Stimulated activated naive B cell treated with anti-CD40 and anti-IgM and Interleukin-4, amounts not matched to agents 10 μg/mL and 1 μg/mL and 100 μg/mL, for 72 hours (primary cell): ENCODE measurements at places on chromosomes 3 and 15.

DNA sequence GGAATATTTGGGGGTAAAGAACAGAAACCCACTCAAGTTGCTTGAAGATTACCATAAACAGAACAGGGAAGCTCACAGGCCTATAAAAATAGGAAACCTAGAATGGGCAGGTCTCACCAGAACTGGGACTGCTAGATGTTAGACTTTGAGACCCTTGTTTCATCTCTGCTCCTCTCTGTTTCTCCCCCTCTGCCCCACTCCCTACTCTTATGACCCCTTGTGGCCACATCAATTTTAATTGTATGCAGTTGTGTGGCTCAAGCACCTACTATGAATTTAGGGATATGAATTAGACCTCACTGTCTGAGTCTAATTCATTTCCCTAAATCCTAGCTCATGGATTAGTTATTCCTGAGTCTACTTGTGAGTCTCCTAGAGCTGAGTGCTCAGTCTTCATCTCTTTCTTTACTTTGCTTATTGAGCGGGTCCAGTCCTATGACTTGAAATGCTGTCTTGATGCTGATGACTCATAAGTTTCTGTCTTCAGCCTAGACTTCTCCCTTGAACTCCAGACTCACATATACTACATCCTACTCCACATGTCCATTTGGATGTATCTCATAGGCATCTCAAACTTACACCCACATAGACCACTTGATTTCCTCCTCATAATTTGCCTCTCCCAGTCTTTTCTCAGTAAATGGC, 78.7 kb downstream of the ITPR1 start:
- no peak for DNase-seq

DNA sequence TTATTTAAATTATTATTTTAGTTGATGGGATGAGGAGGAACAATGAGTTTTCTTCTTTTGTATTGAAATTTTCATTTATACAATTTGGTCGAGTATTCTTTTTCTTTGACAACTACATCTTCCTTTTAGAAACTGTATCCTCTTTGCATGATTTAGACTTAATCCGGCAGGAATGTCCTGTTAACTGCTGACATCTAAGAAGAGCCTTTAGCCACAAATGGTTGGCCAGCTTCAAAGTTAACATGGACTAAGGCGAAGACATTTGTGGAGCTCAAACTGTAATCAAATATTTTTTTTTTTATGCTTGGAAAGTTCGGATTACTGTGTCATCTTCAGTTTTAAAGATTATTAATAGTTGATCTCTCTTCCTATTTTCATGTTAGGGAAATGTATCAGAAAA, 43.2 kb downstream of the RIOX2 start:
- no peak for DNase-seq

- no peak for DNase-seq
Measured at GRCh38 chr3:99872923-99873254, 55.2 kb downstream of the CMSS1 start.

DNA sequence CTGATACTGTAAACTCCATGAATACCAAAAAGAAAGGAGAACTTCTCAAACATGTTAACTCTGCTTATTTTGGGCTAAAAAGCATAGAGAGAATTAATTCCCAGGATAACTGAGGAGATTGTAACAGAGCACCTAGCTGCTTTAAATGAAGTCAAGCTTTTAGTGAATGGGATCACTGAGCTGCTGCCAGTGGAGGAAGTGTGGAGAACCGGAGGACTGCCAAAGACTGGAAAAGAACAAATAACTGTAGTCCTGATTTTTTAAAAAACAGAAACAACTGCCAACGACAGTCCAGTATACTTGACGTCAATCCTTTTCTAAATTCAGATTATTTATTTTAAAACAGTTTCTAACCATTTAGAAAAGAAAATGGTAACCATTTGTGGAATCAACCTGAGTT, 3.3 kb downstream of the C3orf70 start:
- no peak for DNase-seq

GRCh38 chr3:38314112-38314763, 32.1 kb downstream of the SLC22A14 start:
- DNase-seq = no peak

DNA sequence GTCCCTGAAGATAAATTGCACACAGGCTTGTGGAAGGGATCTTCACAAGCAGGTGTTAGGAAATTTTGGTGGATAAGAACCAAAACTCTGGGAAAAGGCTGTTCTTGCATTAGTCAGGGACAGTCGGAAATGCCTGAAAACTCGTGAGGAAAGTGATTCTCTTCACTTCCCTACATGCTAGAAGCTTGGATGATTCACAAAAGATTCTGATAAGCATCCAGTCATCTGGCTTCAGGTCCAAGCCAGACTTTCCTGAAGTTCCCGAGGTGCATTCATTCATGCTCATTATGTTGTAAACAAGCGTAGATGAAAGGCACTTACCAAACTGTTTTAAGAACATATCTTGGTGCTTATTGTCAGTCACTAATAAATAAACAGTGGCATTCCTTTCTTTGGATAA, 1028.7 kb downstream of the NTRK3 start:
- no peak for DNase-seq

DNA sequence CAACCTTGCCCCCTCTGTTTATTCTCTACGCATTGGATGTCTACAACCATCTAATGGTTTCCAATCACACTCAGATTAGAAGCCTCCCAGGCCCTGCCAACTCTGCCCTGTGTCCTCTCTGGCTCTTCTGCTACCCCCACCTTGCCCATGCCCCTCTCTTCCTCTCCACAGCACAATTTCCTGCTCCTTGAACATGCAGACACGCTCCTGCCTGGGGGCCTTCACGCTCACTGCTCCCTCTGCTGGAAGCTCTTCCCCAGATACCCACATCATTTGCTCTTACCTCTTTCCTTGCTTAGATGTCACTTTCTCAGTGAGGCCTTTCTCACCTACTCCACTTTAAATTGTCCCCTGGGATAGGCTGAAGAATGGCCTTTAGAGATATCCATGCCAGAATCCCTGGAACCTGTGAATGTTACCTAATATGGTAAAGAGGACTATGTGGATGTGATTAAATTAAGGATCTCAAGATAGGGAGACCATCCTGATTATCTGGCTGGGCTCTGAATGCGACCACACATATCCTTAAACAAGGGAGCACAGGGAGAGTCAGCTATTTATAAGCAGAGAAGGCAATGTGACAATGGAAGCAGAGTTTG, 9.9 kb downstream of the KY start:
- no peak for DNase-seq

DNA sequence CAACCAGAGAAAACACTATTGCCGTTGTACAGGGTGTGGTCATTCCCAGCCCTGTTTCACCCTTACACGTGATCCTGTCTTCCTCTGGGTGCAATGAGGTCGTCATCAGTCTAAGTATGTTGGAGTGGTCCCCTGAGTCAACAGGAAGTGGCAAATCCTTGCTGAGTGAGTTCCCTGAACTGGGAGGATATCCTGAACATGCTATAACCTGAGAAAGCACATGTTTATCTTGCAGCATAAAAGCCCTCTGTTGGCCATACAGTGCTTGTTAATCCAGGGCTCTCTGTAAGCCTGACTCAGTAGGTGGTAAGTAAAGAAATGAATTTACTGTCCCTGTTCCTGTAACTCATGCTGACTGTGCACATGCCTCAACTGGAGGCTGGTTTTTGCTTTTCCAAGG, 477.8 kb upstream of the RGMA start:
- DNase-seq = no peak

DNA sequence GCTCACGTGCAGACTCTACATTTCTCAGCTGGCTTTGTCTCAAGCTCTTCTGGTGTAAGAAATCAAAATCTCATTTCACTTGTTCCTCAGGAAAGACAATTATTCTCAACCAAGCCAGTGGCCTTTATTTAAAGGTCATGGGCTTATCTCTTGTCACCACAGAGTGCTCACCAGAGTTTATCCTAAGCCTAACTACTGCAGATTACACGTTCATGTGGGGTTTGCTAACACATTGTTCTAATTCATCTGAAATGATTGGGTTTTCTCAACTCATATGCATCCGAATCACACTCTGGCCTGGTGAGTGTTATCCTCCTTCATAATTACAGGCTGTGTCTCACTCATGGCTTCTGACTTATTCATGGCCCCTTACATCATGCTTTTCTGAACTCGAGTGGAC, 83.3 kb upstream of the TSC22D2 start:
- DNase-seq = no peak

DNA sequence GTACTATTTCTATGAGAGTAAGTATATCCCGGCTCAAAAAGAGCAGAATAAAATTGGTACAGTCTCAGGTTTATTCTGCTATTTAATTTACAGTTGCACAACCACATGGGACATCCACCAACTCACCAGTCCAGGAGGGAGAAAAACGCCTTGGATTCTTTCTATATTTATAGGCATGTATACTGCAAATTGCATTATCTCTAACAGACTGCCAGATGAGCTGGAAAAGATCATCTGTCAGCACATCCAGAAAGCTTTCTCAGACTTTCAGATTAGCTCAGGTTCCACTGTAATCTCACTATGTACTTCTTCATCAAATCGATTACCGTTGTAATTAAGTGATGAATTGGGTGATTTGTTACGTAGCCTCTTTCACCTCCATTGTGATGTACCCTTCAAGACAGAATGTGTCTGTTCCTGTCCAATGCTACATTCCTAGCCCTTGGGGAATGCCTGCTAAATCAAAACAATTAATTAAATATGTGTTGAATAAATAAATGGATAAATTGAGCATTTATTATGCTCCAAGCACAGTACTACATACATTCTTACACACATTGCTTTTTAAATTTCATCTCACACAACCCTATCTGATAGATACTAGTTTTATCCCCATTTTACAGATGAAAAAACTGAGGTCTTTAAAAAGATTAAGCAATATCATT, 38.1 kb upstream of the TMC3 start:
- no peak for DNase-seq

GRCh38 chr15:69413822-69414700, at the start of gene KIF23:
Gene KIF23, plus strand, starts transcription at chr15:69414349. Its CDS starts 117 bp downstream, at chr15:69414466.
- peak; percentile 92 for DNase-seq

GRCh38 chr3:71101626-71102025, 481.9 kb downstream of the FOXP1 start:
- no peak for DNase-seq

DNA sequence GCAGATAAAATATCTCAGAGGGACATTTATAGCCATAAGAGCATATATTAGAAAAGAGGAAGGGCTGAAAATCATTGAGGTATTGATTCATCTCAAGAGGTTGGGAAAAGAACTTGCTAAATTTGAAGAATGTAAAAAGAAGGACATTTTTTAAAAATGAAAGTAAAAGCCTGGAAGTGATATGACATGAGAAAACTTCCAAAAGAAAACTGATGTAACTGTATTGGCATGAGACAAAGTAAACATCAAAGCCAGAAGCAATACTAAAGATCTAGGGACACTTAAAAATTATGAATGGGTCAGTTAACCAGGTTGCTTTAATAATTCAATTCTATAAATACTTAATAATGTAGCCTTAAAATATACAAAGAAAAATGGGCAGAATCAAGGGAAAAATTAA, 31.9 kb downstream of the CEP63 start:
- no peak for DNase-seq

DNA sequence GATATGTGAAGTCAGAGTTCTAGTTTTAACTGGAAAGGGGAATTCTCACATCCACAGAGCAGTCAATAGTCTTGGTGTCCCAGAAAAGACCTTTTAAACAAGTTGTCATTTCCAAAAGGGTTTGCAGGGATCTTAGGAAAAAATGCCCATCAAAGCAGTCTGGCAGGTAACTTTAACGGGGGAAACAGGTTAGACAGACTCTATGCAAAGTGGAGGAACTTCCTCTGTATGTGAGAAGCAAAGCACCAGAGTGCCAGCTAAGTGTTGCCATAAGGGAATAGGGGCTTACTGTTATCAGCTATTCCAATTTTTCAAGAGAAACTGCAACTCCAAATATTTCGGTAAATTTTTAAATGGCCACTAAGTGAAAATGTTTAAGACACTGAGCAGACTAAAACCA, 307.9 kb upstream of the MDFIC2 start:
- DNase-seq = no peak

GRCh38 chr15:32974691-32975090, 219.8 kb downstream of the FMN1 start:
- no peak for DNase-seq

DNA sequence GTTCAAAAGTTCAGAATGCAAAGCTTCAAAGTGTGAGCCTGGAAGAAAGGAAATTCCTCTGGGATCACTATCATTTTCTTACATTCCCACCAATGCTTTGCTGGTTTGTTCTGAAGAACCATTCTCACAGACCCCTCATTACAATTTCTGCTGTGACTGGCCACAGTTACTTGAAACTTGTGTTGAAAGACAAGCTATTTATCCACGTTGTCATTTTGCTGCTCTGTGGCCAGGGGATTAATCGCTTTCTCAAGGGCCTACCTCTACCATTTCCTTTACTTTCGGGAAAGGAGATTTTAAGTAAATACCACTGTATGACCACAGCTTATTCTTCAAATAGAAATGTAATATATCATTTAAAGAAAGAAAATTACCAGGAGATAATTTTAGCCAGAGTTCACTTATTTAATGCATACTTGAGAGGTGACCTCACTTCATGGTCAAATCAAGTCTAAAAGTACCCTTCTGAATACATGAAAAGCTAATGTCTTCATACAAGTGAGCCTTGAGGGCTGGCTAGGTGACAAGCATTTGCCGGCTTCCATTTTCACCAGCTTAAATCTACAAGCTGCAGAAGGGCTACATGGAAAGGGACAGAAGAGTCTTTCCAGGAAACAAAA, 69.8 kb upstream of the ROBO2 start:
- no peak for DNase-seq

- DNase-seq = no peak
Measured at GRCh38 chr3:77620009-77620408, 580.1 kb downstream of the ROBO2 start.

DNA sequence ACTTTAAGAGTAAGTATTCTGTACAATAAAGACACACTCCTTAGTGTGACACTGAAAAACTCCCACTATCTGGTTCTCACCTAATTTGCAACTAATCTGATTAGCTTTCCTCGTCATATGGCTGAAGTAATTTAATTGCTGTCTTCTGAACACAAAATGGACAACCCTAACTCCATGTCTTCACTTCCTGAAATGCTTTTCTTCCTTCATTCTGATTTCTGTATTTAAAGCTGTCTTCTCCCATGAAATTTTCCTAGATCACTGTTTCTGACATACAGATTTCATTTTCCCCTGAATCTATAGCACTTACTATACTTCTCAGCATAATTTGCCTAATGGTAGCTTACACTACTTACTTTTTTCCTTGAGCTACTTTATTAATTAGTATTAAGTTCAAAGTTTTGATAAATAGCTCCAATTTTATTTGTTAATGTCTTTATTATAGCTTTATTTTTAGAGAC, 6.3 kb downstream of the CCPG1 start:
- DNase-seq = no peak

- no peak for DNase-seq
Measured at GRCh38 chr3:167918686-167919085, 177.0 kb downstream of the GOLIM4 start.
